ENCODE measurements at places on chromosomes 11 and 22.

DNA sequence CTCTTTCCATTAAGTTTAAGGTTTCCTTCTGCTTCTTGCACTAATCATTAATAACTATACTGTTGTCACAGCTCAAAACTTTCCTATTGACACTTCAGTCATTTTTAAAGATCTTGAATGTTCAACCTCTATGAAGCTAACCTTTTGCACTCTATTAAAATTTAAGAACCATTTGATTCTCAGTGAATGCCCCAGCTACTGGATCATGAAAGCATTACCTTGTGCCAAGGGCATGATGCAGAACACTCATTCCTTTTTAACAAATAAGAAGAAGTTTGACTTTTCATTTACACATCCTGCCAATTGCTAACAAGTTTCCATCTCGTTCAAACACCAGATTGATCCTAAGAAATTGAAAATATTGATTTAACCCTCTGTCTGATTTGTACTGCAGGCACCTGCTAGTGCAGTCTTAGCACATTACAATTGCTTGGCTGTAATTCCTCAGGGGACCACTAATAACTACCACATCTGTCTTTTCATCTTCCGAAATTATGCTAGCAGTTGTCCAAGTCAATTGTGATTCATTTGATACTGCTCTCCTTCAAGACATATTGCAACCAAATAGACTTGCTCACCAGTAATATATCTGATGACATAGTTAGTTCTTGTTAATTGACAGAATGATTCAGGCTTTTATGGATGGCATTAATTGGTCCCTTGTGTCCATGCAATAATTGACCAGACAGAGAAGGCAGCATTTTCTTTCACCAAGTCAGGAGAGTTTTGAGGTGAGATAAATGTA is 158.4 kb downstream of the TEAD1 start:
- DNase-seq, result no peak

DNA sequence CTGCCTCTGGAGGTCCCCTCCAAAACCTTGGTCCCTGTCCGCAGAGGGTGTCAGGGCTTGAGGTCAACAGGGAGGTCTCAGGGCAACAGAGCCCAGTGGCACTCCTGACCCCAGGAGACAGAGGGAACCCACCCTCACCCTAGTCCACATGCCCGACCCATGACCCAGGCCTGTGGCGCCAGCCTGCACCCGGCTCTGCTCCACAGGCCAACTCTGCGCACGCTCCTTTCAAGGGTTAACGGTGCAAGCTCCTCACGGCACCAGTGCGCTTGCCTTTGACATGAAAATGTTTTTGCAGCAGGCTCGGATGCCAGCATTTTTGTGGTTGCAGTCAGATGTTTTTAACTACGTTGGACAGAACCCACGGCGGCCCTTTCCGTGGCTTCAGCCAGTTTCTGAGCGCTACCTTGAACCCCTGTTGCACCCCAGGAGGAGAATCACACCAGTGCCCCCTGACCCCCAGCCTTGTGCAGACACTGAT is 68.6 kb downstream of the CDKN1C start:
- no peak for DNase-seq

GRCh38 chr11:29495676-29496075 is 521.2 kb downstream of the KCNA4 start:
- DNase-seq, result no peak

GRCh38 chr11:120329556-120329955 is 4.5 kb downstream of the TLCD5 start:
- no peak for DNase-seq

GRCh38 chr11:63764679-63765647 is 3.6 kb downstream of the ZFTA start:
- no peak for DNase-seq

- DNase-seq, result no peak
These were observed 7.0 kb downstream of the EMID1 start for GRCh38 chr22:29212743-29213142.

DNA sequence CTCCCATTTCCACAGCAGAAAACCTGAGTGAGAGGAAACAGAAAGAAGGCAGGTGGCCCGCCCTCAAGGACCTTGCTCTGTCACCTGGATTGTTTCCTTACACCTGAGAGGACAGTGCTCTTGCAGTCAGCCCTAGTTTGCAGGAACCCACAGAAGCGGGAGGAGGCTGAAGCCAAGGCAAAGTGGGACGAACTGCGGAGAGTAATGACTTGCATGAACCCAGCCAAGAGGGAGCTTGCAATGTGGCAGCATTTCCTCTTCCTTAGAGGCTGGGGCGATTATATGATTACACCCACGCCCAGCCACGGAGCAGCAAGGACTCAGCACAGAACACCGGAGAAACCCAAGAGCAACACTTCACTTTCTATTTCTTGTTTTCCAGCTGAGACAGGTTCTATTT is 102.6 kb downstream of the SPON1 start:
- peak; percentile 12 for DNase-seq
